ENCODE measurements at places on chromosomes 12 and 14.

DNA sequence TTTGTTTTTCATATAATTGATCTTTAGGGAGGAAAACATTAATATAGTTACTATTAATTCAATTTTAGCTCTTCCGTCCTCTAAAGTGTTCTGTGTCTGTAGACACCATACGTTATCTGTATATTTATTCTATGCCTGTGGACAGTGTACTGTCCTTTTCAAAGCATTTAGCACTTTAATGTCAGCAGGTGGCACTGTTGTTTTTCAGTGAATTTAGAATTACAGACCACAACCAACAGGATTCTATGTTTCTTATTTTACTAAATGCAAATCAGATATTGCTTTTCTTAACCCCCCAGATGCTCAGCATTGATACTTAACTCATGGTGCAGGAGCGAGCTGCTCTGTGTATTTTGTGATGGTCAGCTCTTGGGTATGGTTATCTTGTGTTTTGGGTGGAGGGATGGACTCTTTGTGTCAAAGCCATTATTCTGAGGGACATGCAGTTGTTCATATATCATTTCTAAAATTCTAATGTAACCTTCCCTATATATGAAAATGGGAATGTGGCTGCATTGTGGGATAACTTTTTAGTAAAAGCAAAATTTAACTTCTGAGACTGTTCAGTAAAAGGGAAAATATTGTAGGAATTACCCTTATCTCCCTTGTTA, 65.2 kb downstream of the PAPOLA start:
- DNase-seq, result no peak

DNA sequence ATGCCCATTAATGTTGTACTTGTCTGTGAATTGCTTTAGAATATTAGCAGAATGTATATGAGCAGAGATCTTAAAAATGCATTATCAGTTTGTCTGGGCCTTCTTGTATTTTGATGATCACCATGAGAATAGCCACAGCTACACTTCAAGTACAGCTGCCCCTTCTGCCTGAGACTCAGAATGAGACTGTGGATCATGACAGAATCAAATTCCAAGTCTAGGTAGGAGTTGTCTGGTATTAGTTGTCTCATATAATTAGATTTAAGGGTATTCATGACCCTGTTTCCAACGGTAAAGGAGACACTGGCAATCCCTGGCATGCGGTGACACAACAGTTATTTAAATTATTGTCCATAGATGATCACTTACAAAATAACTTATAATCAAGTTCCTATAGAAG, 18.3 kb upstream of the SMIM10L1 start:
- no peak for DNase-seq

DNA sequence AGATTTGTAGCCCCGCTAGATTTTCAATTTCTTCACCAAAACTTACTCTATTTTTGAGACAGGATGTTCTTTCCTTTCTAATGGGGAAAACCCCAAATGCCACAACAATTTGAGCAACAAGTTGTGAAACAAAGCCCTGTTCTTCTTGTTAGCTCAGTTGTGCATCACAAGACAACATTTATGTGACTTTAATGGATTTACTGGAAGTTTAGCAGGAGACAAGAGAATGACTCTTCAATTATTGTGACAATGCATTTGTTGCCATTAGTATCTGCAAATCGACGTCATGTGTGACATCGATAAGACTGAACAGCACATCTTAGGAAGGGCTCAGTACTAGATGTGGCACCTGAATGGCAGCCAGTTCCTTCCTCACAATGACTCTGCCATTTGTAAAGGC, 1028.9 kb upstream of the TMEM132C start:
- DNase-seq, result no peak

GRCh38 chr12:68102163-68102562, 57.4 kb downstream of the IFNG start:
- DNase-seq, result no peak

DNA sequence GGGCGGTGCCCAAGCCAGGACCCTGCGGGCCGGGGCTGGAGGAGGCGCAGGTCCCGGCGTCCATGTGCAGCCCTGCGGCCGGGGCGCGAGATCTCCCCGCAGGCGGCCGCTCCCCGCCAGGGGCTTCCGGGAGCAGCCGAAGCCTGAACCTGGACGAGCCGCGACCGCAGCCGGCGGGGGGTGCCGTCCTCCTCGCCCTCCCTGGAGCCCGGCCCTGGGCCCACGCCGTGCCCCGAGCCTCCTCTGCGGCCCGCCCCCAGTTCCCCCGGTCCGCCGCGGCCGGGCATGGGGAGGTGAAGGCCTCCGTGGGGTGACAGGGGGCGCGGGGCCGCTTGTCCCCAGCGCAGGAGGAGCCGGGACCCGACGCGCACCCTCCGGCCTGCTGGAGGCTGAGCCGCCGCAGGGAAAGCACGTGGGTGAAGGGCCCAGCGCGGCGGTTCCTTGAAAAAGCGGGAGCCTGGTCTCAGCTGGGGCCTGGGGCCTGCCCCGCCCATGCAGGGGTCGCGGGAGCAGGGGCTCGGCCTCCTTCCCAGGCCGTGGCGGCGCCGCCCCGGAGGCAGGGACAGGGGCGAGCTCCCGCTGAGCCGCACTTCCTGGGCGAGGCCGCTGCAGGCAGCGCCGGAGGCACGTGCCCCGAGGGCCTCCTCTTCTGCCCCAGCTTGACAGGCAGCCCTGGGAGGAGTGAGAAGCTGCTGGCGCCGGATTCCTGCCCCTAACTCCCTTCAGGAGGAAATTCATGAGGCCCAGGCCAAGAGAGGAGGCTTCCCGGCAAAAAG, 55.6 kb upstream of the PPP2R5C start:
- DNase-seq, result no peak
